Right renal pelvis (tissue), 4 donors: ENCODE measurements at places on chromosomes 3 and 15. TPM values are rescaled to one million over a fixed set of nuclear protein-coding genes. Genes with fewer than 3 reads are reported as not detected.

Gene SLC12A8
- 5.6 TPM for polyA plus RNA-seq

Gene SLC6A11
- 0.06 TPM for polyA plus RNA-seq

Gene GOLGA8T
- 1.2 TPM for polyA plus RNA-seq

- DNase-seq = peak; percentile 7
Observed at GRCh38 chr3:20080956-20081554, 40.8 kb downstream of the KAT2B start.

DNA sequence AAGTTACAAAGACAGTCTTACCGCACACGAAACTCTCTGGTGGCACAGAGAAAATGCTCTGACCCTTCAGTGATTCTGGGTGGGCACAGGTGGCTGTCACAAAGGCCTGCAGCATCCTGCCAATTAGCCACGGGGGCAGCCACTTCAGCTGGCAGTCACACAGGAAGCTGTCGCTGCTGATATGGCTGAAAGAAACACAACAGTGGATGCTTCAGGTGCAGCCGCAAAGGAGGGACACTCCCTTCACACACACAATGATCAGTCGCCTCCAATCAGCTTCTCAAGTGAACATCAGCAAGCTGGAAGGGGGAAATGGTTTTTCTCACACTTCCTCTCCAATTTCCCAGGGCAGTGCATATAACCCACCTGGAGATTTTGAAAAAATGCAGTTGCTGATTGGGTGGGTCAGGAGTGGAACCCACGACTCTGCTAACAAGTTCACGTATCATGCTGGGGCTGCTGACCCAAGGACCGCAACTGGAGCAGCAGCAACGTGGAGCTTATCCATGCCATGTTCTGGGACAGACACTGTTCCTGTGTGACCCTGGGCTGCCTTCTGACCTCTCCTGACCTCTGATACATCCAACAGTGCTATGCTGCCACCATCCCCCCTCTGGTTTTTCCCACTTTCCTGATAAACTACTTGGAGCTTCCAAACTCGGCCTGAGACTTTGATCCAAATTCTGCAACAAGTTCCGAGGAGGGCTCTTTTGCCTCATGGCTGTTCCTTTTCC, 106.6 kb downstream of the LRIG1 start:
- DNase-seq = no peak

- no peak for DNase-seq
Observed at GRCh38 chr3:101902041-101902440, 52.7 kb downstream of the NFKBIZ start.

GRCh38 chr3:123319760-123320159, 118.0 kb downstream of the SEC22A start:
- DNase-seq = no peak

DNA sequence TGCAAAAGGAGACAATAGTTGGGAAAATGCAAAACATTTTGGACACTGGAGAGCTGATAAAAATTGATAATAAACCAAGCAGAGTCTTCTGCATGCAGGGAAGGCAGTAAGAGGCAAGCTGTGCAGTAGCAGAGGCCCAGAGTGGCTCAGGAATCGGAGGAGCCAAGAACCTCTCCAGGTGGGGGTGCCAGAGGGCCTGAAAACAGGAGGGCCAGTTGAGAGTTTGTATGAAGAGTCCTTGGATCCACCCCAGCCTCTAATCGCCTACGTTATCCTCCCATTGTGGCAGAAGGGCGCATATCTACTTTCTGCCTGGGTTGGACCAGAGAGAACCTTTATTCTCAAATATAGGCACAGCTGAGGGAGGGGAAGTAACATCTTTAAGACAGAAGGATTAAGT, 48.9 kb upstream of the RBP1 start:
- DNase-seq = no peak

GRCh38 chr15:71252044-71252739, 136.9 kb downstream of the THSD4 start:
- DNase-seq = no peak
